Activated T-cell treated with anti-CD3 and anti-CD28 coated beads for 1 hour (primary cell): ENCODE measurements at places on chromosomes 12 and 14.

GRCh38 chr12:96810057-96810456, 97.0 kb upstream of the NEDD1 start:
- no peak for DNase-seq

- DNase-seq: peak; percentile 14
These were observed 92.7 kb downstream of the DIP2B start for GRCh38 chr12:50597200-50598195.

GRCh38 chr12:61538951-61539350, 721.3 kb upstream of the USP15 start:
- DNase-seq: no peak

GRCh38 chr12:120457133-120457532, 10.9 kb downstream of the GATC start:
- no peak for DNase-seq

- DNase-seq: no peak
These were observed 19.7 kb downstream of the FGD4 start for GRCh38 chr12:32418903-32419519.

DNA sequence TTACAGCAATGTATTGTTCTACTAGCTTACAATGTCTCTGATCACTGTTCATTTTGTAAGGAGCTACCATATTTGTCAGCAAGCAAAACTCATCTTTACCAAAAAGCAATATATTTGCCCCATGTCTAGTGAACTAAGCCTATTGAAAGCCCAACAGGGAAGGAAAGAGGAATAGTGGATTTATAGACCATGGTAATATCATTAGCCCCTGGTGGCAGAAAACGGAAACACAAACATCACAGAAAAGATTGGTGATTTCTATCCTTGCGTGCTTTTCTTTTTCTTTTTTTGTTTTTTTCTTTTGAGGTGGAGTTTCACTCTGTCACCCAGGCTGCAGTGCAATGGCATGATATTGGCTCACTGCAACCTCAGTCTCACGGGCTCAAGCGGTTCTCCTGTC, 1562.4 kb upstream of the TMEM132C start:
- no peak for DNase-seq

- DNase-seq: no peak
These were observed 120.1 kb downstream of the ITPR2 start for GRCh38 chr12:26712892-26713291.

- no peak for DNase-seq
These were observed 90.8 kb downstream of the TBX5 start for GRCh38 chr12:114314974-114315720.

DNA sequence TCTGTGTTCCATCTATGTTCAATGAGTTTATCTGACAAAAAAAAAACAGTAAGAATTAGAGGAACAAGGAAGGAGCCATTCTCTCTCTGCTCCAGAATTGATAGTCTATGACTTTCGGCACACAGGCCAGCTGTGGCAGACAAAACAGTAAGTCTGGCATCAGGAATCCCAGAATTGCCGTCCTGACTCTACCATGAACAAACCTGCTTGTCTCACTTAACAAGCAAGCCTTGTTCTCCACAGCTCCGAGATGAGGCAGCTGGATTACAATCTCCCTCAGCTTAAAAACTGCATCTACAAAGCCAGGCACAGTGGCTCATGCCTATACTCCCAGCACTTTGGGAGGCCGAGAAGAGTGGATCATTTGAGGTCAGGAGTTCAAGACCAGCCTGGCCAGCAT, 153.6 kb upstream of the TMCC3 start:
- DNase-seq: no peak

DNA sequence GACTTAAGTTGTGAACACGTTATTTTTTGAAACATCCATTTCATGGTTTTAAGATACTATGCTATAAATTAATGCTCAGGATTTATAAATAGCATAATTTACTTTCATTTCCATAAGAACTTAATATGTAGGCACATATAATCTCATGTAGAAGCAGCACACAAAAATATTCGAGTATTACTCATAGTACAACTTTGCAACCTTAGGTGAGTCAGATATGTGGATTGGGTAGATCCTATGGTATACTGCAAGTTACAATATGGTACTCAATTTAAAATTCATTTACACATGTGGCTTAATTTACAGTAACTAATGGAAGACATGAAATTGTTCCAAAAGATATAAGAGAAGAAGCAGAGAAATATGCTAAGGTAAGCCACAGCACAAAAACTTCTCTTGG, 26.0 kb downstream of the PSMA3 start:
- no peak for DNase-seq

GRCh38 chr14:39957987-39958386, 525.8 kb upstream of the FBXO33 start:
- DNase-seq: no peak
